Stimulated activated CD4-positive, alpha-beta T cell treated with anti-CD3 and anti-CD28 coated beads, TNF-alpha, amount 100 ng/mL, for 1 hour (primary cell): ENCODE measurements at places on chromosomes 7 and 10.

DNA sequence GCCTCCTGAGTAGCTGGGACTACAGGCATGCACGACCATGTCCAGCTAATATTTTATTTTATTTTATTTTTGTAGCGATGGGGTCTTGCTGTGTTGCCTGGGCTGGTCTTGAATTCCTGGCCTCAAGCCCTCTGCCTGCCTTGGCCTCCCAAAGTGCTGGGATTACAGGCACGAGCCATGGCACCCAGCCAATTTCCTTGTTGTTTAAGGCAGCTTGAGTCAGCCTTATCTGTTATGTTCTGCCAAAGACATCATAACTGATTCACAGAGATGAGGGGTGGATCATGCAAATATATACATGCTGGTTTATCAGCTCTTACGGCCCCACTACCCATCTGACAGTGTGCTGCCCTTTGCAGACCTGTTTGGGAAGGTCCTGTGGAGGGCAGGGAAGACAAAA, 826.7 kb downstream of the TYW1 start:
- DNase-seq, result no peak

DNA sequence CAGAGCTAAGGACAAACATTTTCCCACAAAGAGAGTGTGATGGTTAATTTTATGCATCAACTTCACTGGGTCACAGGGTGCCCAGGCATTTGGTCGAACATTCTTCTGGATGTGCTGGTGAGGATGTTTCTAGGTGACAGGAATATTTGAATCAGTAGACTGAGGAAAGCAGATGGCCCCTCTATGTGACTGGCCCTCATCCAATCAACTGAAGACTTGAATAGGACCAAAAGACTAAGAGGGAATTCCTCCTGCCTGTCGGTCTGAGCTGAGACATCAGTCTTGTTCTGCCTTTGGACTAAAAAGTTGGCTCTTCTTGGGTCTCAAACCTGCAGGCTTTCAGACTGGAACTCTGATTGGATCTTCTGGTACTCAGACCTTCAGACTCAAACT, 44.4 kb downstream of the AFAP1L2 start:
- no peak for DNase-seq

DNA sequence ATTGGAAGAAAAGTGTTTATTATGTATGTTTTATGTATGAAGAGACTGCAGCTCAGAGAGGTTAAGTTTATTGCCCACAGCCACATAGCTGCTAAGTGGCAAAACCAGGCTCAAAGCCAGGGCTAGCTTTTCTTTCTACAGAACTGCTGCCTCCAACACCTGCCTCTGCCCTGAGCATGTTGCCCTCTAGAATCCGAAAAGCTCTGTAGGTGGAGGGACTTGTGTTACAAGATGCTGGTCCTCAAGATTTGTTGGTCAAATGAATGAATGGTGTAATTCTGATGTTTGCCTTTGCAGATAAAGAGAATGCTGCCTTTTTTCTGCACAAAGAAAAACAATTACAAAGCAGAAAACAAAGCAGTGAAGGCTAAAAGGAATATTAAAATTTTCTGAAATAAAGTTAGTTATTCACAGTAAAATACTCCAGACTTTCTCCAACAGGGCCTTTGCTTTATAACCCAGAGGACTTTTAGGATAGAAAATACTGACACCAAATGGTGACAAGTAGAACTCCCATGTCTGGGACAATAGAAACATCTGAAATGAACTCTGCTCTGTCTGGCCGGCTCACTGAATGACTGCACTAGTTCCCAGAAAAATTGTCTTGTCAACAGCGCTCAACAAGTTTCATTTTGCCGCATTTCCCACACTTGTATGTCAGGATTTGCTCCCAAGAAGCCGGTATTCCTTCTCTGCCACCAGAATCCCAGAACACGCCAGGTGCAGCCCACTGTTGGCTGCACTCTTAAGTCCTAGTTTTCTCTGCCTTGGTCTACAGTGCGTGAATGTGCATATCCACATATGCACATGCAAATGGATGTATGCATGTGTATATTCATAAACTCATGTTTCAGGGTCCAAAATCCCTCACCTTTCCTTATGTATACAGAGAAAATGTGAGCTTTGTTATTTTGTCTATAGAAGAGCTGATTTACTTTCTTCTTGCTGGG, 11.0 kb upstream of the DNTT start:
- DNase-seq, result no peak

DNA sequence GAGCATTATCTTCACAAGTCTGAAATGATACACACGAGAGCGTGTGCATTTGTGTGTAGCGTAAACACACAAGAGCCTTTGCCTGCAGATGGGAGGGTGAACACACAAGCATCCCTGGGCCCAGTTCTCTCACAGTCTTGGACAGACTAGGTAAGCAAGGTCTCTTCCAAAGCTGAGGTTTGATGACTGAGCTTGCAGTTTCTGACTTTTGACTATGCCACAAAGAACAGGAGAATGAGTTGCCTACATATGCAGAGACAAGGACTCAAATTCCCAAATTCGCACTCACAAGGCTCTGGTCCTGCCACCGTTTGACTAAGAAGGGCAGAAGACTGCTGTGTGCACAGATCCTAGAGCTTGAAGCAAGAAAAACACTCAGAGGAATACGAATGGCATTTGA, 55.8 kb downstream of the FAM53B start:
- no peak for DNase-seq

DNA sequence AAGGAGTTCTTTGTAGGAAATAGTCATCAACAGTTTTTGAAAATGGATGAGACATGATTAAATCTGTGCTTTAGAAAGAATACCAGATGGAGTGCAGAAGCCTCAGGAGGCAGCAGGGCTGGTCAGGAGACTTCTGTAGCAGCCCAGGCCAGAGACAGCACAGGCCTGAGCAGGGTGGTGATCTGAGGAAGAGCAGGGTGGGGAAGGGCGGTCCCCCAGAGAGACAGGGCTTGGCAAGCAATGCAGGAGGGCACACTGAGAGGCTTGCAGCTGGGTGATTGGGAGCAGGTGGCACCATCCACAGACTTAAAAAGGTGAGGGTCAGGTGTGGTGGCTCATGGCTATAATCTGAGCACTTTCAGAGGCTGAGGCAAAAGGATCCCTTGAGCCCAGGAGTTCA, 4.3 kb upstream of the SMKR1 start:
- DNase-seq, result no peak

- no peak for DNase-seq
Observed at GRCh38 chr7:135386181-135386580, 123.7 kb downstream of the CNOT4 start.

DNA sequence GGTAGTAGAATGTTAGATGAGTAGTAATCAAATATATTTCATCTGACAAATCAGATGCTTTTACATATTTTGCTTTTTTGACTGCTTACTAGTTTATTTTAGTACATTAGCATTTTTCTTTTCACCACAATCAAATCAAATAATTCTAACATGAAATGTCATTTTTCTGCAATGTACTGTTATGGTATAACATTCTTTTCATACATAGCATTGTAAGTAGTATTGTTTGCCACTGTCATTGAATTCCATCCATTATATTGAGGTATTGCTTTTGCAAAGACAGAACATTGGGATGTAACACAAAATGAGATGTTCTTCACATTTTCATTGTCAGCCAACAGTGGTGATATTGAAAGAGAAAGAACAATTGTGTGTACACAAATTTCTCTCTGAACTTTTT, 107.4 kb downstream of the TRIL start:
- DNase-seq, result no peak

DNA sequence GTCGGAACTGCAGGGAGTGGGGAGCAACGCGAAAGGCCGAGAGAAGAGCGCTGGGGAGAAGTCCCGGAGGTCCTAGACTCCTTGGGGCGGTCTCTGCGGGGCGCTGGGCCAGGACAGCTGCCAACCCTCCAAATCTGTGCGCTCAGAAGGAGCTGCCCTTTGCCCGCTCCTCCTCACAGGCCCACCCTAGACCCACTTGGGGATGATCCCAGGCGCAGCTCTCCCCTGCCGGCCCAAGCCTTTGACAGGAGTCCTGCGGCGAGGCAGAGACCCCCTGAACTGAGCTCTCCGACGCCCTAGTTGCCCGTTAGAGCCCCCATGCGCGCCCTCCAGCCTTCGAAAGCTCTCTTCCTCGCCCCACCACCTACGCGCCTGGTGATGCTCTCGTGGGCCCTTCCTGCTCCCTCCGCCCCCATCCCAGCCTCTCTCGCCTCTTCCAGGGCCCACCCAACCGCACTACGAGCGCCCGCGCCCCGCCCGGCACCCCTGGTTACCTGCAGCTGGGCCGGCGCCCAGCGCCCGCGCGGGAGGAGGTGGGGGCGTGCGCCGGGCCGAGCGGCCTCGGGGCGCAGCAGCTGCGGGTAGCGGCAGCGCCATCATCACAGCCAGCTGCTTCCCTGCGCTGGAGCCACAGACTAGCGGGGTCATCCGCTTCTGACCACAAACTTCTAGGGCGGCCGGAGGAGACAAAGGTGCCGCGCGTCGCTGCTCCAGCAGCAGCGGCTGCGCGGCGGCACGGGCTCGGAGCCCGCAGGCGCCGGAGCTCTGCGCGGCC, 353.4 kb downstream of the DNAJB6 start:
- DNase-seq, result no peak

- DNase-seq, result no peak
Observed at GRCh38 chr10:126972635-126973414, 67.6 kb downstream of the DOCK1 start.

DNA sequence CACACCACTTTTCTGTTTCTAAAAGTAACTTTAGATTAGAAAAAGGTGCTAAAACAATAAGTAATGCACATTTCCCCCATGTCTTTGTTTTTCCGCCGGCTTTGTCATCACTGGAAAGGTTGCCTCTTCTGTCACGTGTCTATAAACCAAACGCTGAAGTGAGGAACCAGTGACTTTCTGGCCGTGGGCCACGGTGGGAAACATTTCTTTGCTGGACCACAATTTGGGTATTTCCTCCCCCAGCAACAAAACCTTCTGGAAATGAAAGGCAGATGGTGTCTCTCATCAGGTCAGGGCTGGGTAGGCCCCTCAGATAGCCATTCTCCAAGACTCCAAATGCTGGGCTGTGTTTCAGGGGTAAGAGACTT, 174.5 kb downstream of the SH3PXD2A start:
- DNase-seq, result no peak
